ENCODE measurements at places on chromosomes 3 and 15.

DNA sequence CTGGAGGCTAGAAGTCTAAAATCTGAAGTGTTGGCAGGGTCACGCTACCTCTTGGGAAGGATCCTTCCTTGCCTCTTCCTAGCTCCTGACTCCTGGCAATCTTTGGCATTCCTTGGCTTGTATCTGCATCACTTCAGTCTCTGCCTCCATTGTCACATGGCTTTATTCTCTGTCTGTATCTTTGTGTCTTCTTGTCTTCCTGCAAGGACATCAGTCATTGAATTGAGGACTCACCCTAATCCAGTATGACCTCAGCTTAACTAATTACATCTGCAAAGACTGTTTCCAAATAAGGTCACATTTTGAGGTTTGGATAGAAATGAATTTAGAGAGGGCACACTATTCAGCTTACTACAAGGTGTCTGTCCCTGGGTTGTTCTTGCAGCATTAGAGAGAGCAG, 31.1 kb upstream of the UTS2B start:
- no peak for DNase-seq

DNA sequence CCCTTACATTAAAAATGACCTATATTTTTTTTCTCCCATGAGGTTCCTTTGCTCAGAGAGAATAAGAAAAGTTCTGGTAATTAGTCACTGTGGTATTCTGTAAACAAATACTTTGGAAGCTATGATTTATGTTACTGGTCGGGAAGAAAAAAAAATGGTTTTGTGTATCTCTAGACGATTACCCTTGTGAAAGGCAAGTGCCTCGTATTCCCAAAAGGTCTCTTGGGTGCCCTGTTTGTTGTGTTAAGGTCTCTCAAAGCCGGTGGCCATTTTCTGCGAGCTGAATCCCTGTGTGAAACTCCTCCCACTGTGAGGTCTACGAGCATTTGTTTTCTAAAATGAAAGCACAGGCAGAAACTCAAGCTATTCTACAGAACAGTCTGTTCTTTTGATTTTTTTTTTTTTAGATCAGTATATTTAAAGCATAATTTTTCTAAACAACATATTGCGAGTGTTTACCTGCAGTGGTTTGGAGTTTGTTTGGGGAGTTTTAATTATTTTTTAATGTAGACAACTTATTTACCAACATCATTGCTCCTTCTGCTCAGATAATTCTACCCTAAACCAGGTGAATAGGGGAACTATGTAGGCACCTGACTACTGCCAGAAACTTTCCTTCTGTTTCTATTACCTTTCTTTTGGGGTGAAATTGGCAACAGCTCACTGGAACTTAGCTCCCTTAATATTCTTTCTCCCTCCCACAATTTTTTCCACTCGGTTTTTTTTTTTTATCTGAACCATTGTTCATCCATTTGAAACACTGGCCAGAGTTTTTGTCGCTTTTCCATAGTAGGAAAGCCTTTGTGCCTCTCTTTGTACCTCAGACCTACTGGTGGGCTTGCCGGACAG, 44.0 kb downstream of the ZBTB38 start:
- no peak for DNase-seq

DNA sequence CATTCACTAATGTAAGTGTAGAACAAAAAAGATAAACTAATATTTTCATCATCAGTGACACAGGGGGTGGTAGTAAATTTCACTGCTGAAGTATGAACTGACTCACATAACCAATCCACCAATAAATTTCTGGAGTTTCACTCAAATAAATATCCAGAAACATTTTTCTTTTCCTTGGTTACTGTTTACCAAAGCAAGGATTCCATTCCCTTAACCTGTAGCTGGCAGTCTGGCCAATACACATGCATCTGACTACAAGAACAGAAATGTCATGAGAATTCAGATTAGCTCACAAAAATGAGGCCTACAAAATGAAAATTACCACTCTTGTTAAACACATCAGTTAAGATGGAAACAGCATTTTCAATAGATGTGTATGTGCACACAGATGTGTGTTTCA, 80.3 kb downstream of the STAG1 start:
- DNase-seq, result no peak

DNA sequence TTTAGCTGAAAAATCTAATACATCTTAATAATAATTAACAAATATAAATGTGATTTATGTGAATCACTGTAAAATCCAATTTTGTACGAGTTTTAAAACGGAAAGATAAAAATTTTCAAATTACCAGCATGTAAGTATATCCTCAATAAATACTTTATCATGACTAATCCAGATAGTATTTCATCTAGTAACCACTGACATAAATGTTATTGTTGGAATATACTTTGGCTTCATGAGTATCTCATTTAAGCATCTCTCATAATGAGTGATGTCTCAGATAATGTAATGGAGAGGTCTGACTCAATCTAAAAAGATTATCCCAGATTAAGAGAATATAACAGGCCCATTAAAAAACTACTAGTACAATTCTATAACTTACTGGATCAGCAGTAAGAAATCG, 216.3 kb downstream of the STAG1 start:
- DNase-seq, result no peak

DNA sequence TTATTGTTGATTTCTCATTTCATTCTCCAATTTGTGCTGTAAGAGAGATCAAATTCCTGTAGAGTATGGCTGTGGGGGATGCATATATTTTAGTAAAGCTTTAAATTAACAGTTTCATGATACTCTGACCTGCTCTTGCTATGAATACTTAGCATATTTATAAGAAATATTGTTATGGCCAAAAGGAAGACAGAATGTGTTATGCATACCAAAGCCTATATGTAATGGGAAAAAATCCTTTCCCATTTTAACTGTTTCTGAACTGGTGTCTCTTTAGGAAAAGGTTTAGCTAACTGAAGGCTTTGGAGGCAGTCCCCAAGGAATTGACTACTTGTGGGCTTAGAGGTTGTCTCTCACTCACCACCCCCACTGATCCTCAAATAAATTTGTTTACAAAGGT, 59.2 kb downstream of the CADPS start:
- DNase-seq, result no peak

DNA sequence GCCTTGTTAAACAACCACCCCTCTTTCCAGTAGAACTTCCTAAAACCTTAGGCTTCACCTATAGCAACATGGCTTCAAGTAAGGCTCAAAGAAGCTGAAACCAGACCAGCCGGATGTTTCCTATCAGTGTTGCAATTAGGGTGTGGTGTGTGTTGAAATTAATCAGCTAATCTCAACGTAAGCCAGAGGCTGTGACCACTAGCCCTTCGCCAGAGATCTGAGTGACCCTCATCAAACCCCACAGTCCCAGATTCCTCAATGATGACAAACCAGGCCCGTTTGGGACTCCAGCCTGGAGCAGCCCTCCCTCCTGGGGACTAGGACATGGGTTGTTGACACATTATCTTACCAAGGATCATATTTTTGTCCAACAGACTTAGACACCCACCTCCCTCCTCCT, 27.3 kb downstream of the CYP11A1 start:
- no peak for DNase-seq

Measured in progenitor cell of endocrine pancreas (in vitro differentiated cells).